EH (cell line): ENCODE measurements at places on chromosomes 13 and 19.

DNA sequence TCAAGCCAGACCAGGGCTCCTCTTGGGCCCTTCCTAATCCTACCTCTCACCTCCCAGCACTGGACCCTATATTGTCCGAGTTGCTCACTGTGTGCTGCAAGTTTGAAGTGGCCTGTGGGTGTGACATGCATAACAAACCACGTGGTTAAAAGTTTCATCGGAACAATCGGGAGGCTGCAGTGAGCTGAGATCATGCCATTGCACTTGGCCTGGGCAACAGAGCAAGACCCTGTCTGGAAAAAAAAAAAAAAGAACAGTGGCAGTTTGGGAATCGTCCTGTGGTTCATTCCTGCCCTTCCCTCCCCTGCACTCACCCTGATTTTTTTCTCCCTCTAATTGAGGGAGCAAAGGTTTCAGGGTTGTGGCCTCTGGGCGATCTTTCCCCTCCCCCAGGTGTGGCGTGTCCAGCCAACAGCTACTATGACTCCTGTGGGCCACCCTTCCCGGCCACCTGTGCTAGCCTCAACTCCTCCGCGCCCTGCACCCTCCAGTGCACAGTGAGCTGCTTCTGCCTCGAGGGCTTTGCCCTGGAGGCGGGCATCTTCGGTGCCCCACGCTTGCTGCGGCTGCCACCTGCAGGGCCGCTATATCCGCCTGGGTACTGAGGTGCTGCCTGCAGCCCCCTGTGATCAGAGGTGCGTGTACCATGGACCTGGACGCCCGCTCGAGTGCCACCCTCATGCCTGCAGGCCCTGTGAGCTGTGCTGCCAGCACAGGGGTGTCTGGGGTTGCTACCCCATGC is 16.3 kb upstream of the FXYD3 start:
- no peak for DNase-seq

DNA sequence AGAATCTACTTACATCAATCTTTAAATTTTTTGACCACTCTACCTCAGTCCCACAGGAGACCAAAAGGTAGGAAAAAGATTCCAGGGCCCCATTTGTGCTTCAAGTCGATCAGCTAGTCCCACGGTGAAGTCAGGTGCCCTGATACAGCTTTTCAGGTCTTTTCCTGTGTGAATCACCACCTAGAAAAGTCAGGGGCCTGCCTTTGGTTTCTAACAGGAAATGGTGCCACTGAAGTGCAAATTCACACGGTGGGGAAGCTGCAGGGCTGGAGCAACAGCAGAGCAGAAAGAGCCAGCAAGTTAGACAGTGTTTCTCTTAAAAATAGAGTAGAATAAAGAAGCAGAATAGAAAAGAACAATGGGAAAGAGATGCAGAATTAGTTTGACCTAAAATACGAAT is 107.5 kb downstream of the KLF12 start:
- DNase-seq = peak; percentile 29

GRCh38 chr13:73419186-73419585 is 360.4 kb downstream of the KLF5 start:
- peak; percentile 4 for DNase-seq

- peak; percentile 93 for DNase-seq
These were observed 164.9 kb downstream of the DLEU7 start for GRCh38 chr13:50678464-50679162.

DNA sequence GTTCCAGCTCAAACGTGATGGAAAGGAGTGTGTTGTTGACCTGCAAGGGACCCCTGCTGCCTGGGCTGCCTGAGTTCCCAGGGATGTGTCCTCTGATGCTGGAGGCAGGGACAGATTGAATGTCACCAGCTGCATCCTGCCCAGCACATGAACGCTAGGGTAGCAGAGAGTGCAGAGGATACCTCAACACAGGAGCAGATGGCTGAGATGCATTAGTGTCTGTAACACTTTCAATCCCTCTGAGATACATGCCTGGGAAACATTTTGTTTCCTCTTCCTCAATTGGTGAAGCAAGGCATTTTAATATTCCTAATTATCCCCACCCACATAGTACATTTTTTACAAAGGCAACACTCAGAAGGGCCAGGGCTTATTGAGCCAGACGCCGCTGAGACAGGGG is 106.4 kb upstream of the UBL3 start:
- no peak for DNase-seq

- peak; percentile 51 for DNase-seq
These were observed 126.6 kb upstream of the UFM1 start for GRCh38 chr13:38223089-38223488.

- no peak for DNase-seq
These were observed 11.4 kb downstream of the XRCC1 start for GRCh38 chr19:43563816-43564457.

- no peak for DNase-seq
These were observed 5.7 kb downstream of the SHC2 start for GRCh38 chr19:455031-455705.

- peak; percentile 43 for DNase-seq
These were observed 4.5 kb downstream of the SAE1 start for GRCh38 chr19:47135156-47135555.

DNA sequence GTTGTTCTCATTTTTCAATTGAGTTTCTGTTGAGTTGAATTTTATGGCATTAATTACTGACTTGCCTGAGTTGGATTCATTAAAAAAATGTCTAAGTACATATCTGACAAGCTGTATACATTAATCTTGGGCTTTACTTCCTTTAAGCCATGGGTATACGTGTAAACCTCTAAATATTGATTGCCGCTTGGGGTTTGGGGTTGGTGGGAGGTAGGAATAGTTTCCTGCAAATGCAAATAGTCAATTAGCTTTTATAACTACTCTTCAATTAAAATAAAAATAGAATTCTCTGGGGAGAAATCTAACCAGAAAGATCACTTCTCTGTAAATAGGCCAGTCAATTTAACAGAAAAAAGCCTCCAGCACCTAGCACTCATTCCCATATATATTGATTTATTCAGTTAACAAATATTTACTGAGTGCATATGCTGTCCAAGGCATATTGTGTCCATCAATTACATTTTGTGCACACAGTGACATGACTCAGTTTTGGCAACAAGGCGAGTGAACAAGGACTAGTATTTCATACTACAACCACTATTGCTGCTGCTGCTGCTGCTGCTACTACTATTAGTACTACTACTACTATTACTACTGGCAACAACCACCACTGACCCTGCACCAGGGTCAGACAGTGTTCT is 306.8 kb downstream of the RFC3 start:
- no peak for DNase-seq

- DNase-seq = peak; percentile 6
These were observed 26.8 kb upstream of the MED4 start for GRCh38 chr13:48121733-48122132.
